Fibroblast of lung (primary cell): ENCODE measurements at places on chromosomes 11 and 22. TPM values are rescaled to one million over a fixed set of nuclear protein-coding genes. Genes with fewer than 3 reads are reported as not detected.

KLHL35 gene
- total RNA-seq = 1.3 and 1.8 TPM in 2 replicates

OR52N4 gene
- 0.33 TPM in 1 of 2 replicates, not detected in the other for total RNA-seq

P2RY6 gene
- 0.26 and 0.33 TPM in 2 replicates for total RNA-seq

JRKL gene
- total RNA-seq = 15.4 and 18.5 TPM in 2 replicates

IL18 gene
- total RNA-seq = 0.17 and 0.26 TPM in 2 replicates

ZNHIT2 gene
- total RNA-seq = 12.8 and 13.2 TPM in 2 replicates
